ENCODE measurements at places on chromosomes 3 and 15. TPM values are rescaled to one million over a fixed set of nuclear protein-coding genes. Genes with fewer than 3 reads are reported as not detected.

PRSS50 gene
- total RNA-seq: 0.45 TPM

GRCh38 chr3:75110741-75111140, 496.3 kb upstream of the CNTN3 start:
- DNase-seq: no peak

DNA sequence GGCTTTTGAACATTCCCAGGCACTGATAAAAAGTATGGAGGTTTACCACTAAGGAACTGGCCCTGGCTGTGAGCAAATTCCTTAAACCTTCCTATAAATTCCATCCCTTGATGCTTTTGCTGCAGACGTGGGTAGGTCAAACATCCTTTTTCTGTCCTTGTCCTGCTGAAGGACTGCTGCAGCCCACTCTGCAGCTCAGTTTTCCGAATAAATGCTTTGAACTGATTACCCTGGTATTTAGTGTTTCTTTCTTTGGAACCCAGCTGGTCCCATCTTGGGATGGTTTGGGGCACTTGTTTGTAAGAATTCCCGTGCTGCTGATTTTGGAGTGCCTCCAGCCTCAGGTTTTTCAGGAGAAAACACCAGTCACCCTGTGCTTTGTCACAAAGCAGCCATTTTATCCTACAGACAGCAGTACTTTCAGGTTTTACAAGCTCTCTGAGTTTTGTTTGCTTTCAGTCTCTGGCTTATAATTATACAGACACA, 815.9 kb downstream of the VGLL3 start:
- no peak for DNase-seq

GRCh38 chr3:182567700-182568099, 225.6 kb upstream of the ATP11B start:
- DNase-seq: peak; percentile 2

DNA sequence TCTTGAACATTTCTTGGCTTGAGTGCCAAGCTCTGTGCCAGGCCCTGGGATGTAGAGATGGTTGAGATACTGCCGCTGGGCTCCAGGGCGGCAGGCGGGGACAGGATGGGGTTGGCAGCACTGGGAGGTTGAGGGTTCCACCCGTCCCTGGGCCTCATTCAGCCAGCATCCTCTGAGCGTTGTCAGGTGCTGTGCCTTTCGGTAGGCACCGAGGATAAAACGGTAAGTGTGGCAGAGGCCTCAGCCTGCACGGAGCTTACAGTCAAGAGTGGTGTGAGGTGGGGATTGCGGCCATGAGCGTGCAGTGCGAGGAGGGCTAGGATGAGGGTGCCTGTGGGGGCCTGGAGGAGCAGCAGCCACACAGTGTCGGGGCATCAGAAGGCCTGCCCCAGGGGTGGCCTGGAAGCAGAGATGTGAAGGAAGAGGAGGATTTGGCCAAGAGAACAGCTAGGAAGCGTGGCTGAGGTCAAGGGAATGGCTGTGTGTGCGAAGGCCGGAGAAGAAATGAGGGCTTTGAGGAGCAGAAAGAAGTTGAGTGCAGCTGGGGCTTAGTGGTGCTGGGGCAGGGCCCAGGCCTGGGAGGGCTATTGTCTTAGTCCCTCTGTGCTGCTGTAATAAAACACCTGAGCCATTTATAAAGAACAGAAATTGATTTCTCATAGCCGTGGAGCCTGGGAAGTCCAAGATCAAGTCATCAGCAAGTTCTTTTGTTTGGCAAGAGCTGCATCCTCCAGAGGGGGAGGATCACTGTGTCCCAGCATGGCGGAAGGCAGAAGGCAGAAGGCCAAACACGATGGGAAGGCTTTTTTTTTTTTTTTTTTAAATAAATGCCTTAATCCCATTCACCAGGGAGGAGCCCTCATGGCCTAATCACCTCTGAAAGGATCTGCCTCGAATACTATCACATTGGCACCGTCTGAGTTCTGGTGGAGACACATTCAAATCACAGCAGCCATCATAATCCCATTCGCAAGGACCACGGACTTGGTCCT, 22.7 kb downstream of the CORO2B start:
- no peak for DNase-seq
